Chondrocyte (in vitro differentiated cells): ENCODE measurements at places on chromosomes 5 and 9. TPM values are rescaled to one million over a fixed set of nuclear protein-coding genes. Genes with fewer than 3 reads are reported as not detected.

Gene PRLR
- 0.05 to 0.19 TPM in 2 of 3 replicates, not detected in the other for total RNA-seq

Gene NXNL2
- 0.36 to 0.70 TPM (median 0.50 TPM) in 3 replicates for total RNA-seq

Gene SGCD
- 8.1 to 27.7 TPM (median 8.4 TPM) in 3 replicates for total RNA-seq

Gene ALDH1A1
- total RNA-seq: 0.27 TPM in 1 of 3 replicates, not detected in the others

Gene CTXN3
- not detected in 3 replicates for total RNA-seq

Gene NR5A1
- not detected in 3 replicates for total RNA-seq

Gene SLC31A1
- total RNA-seq: 30.9 to 39.6 TPM (median 38.6 TPM) in 3 replicates

Gene OR1Q1
- not detected in 3 replicates for total RNA-seq

Gene FGF1
- 2.9 to 7.9 TPM (median 6.9 TPM) in 3 replicates for total RNA-seq

Gene PLGRKT
- total RNA-seq: 11.1 to 16.6 TPM (median 13.5 TPM) in 3 replicates

Gene HTR1A
- not detected in 3 replicates for total RNA-seq

Gene CARD6
- total RNA-seq: 0.36 to 0.72 TPM (median 0.53 TPM) in 3 replicates

Gene PCDHGA4
- total RNA-seq: 0.72 to 1.4 TPM (median 0.94 TPM) in 3 replicates

Gene TOR2A
- 6.1 to 8.1 TPM (median 6.4 TPM) in 3 replicates for total RNA-seq

Gene INSL4
- not detected in 3 replicates for total RNA-seq

Gene DEPDC1B
- total RNA-seq: 1.2 to 2.3 TPM (median 1.5 TPM) in 3 replicates

Gene SCGB3A1
- total RNA-seq: 0.47 to 0.77 TPM in 2 of 3 replicates, not detected in the other

Gene SLC6A7
- 0.15 TPM in 1 of 3 replicates, not detected in the others for total RNA-seq

Gene ESM1
- not detected in 3 replicates for total RNA-seq

Gene GMCL2
- not detected in 3 replicates for total RNA-seq

Gene TRIM52
- total RNA-seq: 7.2 to 12.7 TPM (median 8.3 TPM) in 3 replicates

GRCh38 chr5:43804041-43804440 is 201.1 kb downstream of the NNT start:
- DNase-seq: no peak

- no peak for DNase-seq
Observed at GRCh38 chr5:59587489-59588337, 305.8 kb downstream of the PDE4D start.

DNA sequence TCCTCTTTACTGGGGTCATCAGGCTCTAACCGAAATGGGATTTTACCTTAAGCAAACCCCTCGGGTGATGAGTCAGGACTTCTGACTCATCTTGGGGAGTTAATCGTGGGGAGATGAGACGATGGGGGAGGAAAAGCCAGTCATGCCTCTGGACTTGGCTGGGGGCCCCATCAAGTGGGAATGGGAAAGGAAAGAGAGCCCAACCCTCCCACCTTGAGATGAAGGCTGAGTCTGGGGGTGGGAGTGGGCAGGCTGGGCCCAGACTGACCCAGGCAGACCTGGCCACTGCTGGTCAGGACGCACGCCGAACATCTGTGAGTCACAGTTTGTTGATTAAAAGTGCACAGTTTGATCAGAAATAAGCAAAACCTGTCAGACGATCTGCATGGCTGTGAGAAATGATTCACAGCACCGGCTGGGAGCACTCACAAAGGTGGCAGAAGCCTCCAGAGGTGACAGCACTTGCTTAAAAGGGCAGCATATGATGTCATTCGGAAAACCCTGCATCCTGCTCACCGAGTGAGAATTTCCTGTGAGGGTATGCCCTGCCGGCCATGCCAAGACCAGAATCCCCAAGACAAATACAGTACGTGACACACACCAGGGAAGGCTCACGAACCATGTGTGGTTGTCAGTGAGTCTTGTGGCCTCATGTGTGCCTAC is 50.0 kb upstream of the SLC25A51 start:
- peak; percentile 55 for DNase-seq

DNA sequence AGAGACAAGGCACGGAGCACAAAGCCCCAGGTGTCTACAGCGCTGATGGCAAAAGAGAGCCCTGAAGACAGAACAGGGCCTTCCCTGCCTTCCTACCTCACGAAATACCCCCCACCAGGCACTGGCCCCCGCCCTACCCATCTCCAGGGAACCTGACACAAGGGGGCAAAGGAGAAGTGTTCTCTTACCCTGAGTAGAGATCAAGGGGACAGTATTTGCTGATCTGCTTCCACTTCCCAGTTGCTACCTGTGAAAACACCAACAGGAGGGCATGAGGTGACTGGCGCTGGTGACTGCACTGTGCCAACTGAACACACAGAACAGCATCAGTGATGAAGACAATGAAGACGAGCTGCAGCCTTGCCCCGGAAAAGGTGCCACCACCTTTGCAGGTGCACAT is 27.4 kb downstream of the IPPK start:
- no peak for DNase-seq

DNA sequence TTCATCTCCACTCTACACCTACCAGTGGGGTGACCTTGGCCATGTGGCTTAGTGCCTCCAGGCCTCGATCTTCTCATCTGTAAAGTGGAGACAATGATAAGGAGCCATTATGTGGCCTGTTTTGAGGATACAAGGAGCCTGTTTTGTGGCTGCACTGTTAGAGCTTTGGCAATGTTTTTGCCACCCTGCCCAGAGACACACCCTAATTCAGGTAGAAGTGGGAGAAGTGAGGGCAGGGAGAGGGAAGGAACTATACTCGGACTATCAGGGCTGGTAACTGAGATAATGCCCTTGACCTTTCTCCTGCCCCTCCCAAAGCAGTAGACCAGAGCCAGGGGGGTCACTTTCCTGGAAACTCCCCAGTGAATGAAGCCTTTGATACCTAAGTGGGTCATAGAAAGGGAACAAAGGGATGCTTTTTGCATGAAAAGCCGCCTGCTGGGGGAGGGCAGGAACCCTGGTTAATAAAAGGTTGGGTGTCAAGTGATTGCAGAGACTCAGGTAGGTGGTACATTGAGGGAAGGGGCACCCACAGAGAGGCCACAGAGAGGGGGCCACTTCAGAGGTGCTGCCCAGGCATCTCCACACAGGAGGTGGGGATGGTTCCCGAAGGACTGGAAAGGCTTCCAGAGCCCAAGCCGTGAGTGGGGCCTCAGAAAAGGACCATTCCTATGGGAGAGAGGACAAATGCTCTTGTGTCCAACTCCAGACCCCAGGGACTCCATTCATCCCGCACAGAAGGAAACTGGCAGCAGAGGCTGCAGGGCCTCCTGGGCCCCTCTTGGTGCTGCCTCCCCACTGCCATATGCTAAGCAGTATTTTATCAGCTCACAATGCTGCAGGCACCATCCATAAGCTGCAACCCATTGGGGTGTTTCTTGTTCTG is 42.3 kb upstream of the VDAC1 start:
- DNase-seq: no peak

GRCh38 chr9:27353474-27354229 is 56.7 kb upstream of the EQTN start:
- DNase-seq: no peak

- DNase-seq: no peak
Observed at GRCh38 chr9:22204240-22204639, 195.1 kb upstream of the CDKN2B start.

- no peak for DNase-seq
Observed at GRCh38 chr9:123548741-123549545, 192.9 kb downstream of the CRB2 start.

DNA sequence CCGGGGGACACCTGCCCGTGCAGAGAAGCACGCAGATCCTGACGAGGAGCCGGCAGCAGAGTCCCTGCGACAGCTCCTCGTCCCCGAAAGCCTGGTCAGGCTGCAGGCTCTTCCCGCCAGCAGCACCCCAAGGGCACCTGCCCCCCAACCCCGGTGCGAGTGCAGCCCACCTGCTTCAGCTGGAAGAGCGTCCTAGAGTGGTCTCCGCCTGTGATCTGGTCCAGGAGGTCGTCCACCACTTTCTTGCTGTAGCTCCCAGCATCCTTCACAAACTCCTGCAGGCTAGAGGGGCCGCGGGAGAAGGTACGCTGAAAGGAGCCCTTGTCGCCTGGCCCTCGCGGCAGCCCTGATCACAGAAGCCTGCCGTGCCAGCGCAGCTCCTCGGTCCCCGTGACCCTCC is 16.7 kb downstream of the BRD9 start:
- DNase-seq: peak; percentile 80

GRCh38 chr5:77937015-77937908 is 161.1 kb upstream of the TBCA start:
- no peak for DNase-seq

- DNase-seq: no peak
Observed at GRCh38 chr9:10112798-10113197, 500.0 kb downstream of the PTPRD start.

DNA sequence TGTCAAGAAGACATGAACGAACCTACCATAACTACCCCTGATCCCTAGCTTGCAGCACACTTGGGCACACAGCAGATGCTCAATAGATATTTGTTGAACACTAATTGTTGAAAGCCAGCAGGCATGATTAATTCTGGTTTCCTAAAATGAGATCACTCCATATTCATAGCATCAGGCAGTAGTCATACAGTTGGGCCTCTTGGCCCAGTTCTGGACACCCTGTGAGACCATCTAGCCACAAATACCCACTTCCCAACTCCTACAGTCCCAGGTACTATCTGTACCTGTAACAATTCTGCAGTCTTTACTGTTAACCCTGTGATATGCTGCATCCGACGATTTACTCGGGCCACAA is 24.2 kb downstream of the P4HA2 start:
- DNase-seq: no peak

DNA sequence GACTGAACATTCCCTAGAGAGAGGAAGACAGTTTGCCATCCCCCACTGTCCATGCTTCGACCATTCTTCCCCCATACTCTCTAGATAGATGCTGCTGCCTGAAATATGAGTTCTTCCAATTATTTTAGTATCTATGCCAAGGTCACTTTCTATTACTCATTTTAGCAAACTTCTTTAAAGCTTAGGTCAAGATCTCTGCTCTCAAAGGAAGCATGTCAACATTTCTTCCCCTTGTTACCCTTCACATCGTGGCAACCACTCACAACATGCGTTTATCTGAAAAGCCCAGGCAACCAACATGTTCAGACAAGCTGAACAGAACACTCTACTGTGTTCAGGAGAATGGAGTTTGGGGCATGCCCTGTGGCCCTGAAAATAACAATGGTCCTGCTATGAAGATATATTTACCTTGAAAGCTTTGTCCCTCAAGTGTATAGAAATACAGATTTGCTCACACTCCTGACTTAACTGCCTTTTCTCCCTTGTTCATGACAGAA is 138.4 kb upstream of the KIF2A start:
- no peak for DNase-seq

DNA sequence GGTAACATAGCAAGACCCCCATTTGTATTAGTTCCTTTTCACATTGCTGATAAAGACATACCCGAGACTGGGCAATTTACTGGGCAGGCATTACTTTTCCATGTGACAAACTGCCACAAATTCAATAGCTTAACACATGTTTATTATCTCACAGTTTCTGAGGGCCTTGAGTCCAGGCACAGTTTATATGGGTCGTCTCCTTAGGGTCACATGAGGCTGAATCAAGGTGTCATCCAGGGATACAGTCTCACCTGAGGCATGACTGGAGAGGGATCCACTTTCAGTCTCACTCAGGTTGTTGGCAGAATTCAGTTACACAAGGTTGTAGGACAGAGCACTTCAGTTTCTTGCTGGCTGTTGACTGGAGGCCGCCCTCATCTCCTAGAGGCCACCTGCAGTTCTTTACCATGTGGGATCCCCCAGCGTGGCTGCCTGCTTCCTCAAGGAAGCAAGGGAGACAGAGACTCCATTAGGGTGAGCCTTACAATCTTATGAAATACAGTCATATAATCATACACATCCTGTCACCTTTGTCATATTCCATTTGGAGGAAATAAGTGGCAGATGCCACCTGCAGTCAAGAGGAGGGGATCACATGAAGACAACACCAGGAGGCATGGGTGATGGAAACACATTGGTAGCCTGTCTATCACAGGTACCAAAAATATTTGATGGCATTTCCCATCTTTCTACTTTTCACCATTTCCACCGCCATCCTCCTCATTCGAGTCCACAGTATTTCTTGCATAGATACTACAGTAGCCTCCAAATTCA is 15.1 kb upstream of the ERAP1 start:
- no peak for DNase-seq

GRCh38 chr9:95127249-95128176 is 190.0 kb downstream of the FANCC start:
- no peak for DNase-seq

- no peak for DNase-seq
Observed at GRCh38 chr9:112971415-112971814, 40.6 kb downstream of the ZNF883 start.

GRCh38 chr9:98158071-98158831 is 34.2 kb downstream of the CORO2A start:
- DNase-seq: no peak

GRCh38 chr9:5784526-5785315 is 48.2 kb downstream of the ERMP1 start:
- no peak for DNase-seq

DNA sequence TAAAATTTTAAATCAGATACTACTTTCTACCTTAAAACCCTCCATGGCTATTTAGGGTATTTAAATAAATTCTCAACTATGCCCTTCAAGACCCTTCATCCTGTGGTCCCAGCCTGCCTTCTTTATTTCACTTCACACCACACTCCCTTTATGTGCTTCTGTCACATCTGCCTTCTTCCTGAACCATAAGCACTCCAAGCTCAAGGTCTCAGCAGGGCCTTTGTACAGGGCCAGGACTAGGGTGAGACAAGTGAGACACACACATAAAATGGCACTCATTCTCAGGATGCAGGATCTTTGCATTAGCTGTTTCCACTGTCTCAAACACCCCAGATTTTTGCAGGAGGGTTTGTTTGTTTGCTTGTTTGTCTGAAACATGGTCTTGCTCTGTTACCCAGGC is 7.6 kb downstream of the ITK start:
- DNase-seq: no peak

GRCh38 chr9:90871327-90871935 is 69.8 kb downstream of the SYK start:
- no peak for DNase-seq

DNA sequence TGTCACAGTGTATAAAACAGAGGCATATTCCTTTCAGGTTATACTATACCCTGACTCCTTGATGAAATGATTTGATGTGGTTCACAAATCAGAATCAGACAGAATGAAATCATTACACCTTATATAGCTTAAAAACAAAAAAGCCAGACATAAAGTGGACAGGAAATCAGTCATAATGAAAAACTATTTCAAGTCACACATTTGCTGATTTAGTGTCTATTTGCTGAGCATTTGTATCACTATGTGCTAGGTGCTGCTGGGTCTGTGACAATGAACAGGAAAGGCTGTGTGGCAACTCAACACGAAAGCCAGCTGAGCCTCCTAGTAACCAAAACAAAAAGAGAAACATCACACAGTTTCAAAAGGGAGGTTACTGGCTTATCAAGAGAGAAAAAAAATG is 194.0 kb downstream of the EFNA5 start:
- DNase-seq: no peak

DNA sequence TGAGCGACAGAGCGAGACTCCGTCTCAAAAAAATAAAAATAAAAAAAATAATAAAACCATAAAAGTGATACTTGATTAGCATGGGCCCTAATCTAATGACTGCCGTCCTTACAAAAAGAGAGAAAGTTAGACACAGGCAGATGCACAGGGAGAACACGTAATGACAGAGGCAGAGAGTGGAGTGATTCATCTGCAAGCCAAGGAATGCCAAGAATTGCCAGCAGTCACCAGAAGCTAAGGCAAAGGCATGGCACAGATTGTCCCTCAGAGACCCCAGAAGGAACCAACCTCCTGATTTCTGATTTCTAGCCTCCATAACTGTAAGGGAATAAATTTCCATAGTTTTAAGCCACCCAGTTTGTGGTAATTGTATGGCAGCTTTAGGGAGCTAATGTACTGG is 79.6 kb upstream of the FREM1 start:
- DNase-seq: no peak

GRCh38 chr9:112945620-112946208 is 55.0 kb upstream of the SLC46A2 start:
- DNase-seq: no peak

- DNase-seq: no peak
Observed at GRCh38 chr5:147805030-147805454, 22.5 kb upstream of the JAKMIP2 start.

- no peak for DNase-seq
Observed at GRCh38 chr9:106218854-106219253, 524.5 kb downstream of the TMEM38B start.
